ENCODE measurements at places on chromosomes 13 and 19.

DNA sequence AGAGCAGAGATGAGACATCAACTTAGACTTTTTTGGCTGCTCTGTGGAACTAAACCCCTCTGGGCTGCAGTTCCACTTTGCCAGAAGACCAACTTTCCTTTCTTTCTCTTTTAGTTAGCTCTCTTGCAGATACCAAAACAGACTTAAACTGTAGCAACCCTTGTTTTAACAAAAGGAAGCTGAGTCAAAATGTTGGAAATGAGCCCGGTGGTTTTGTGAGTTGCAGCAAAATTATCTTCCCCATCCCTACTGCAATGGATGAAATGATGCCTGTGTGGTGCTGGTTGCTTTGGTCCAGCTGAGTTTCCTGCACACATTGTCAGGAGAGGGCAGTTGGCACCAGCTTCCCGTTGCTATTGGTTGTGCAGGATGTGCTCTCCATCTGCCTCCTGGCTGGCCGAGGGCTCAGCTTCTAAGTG lies 115.3 kb downstream of the LRCH1 start:
- DNase-seq = peak; percentile 93

DNA sequence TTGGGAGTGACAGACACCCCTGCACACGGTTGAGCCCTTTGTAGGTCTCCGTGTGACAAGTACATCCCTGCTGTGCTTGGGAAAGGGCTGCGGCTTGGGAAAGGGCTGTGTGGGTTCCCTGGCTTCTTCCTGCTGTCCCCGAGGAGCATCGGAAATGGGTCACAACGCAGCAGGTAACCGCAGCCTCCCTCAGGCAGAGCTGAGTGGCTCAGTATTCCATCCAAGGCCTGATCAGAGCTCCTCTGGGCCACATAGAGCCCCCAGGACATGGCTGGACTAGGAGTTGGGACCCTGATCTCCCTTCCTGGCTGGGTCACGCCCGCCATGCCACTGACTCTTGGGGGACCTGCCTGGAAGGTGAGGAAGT lies 16.3 kb downstream of the TECR start:
- no peak for DNase-seq

DNA sequence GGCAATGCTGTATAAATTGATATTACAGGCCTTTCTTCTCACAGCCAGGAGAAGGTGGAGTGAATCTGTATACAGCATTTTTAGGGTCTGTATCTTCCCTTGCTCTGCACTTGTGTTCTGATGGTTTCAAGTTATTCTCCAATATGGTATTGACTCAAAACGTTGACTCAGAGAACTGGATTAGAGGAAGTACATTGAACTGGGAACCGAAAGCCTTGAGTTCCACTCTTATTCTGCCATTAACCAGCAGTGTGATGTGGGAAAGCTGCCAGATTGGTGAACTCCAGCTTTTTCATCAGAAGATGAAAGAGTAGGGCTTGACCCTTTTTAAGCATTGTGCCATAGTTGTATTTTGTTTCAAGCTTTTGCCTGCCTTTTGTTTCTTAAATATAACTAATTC lies 167.7 kb downstream of the SPRY2 start:
- DNase-seq = no peak

DNA sequence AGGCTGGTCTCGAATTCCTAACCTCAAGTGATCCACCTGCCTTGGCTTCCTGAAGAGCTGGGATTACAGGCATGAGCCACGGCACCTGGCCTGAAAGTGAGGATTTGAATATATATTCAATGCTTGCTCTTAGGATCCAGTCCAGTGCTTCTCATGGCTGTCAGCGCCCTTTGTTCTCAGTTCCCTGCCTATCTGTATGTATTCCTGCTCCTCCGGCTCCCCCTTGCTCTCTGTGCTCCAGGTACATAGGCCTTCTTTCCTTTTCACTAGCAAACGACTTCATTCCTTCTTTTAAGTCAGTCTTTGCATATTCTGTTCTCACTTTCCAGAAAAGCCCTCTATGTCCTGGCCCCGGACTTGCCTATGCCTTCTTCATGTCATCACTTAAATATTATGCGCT lies 232.8 kb downstream of the DACH1 start:
- no peak for DNase-seq

- no peak for DNase-seq
Observed at GRCh38 chr19:17720440-17720839, 1.2 kb downstream of the MAP1S start.

DNA sequence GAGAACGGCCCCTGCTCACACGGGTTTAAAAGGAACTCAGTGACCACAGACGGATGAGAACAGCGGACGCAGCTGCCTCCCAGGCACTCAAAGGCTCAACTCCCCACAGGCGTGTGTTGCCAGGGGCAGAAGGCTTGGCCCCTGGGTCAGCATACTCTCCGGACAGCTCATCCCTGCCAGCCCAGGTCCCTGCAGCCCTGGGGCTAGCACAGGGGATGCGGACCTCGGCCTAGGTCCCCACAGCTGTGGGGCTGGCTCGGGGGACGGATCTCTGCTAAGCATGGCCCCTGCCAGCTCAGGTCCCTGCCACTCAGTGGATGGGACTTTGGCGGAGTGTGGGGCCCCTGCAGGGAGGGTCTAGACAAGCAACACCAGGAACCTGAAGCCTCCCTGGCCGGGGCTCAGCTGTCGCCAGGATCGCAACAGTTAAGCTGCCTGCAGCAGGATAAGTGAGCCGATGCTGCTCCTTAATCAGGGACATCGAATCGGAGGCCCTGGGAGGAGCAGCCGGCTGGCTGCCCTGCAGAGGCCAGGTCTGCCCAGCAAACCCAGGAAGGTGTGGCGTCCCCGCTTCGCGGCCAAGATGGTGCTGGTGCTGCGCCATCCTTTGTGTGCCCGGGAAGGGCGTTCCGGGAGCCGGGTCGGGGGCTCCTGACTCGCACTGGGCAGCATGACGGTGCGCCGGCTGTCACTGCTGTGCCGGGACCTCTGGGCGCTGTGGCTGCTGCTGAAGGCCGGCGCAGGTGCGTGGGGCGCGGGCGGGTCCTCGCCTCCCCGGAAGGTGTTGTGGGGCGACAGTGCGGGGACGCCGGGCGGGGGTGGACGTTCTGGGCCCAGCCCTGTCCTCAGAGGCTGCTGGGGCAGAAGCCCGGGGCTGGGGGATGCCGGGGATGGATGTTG lies 32.5 kb downstream of the MCF2L start:
- DNase-seq = no peak

GRCh38 chr13:28421676-28422410 lies 73.1 kb downstream of the FLT1 start:
- DNase-seq = no peak

GRCh38 chr19:1513499-1514294 lies 878 bp upstream of the ADAMTSL5 start:
- DNase-seq = no peak

- DNase-seq = no peak
Observed at GRCh38 chr19:4089400-4089908, 22.8 kb upstream of the ZBTB7A start.
